AG04450 (cell line): ENCODE measurements at places on chromosomes 7 and 10.

- no peak for DNase-seq
Observed at GRCh38 chr7:41786404-41786803, 83.5 kb upstream of the INHBA start.

DNA sequence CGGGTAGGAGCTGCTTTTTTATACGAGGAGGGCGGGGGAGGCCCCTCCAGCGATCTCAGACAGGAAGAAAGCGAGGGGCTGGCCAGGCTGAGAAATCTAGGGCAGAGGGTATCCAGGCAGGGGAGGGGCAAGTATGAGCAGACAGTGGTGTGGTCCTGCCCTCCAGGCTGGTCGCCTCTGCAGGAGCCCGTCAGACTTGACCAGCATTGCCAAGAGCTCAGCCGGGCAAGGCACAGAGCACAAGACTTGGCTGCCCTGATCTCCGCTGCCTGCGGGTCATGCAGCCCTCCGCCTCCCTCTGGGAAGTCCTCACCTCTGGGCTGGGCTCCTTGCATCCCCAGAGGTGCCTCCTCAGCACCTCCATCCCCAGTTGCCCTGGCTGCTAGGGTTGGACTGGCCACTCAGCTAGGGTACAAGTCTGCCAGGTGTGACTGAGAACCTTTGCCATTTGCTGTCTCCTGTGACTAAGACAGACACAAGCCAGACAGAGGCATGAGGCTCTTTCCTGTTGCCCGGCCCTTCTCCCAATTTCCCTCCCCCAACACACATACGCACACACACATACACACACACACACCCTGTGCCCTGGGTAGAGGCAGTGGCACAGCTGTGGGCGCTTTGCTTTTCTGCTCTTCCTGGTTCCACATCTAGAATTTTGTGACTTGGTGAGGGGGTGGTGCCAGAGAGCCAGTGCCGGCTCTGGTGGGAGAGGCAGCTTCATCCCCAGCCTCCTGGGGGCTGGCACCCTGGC is 59.1 kb upstream of the PPIF start:
- no peak for DNase-seq

- no peak for DNase-seq
Observed at GRCh38 chr7:143408252-143408685, 387 bp downstream of the EPHA1 start.

DNA sequence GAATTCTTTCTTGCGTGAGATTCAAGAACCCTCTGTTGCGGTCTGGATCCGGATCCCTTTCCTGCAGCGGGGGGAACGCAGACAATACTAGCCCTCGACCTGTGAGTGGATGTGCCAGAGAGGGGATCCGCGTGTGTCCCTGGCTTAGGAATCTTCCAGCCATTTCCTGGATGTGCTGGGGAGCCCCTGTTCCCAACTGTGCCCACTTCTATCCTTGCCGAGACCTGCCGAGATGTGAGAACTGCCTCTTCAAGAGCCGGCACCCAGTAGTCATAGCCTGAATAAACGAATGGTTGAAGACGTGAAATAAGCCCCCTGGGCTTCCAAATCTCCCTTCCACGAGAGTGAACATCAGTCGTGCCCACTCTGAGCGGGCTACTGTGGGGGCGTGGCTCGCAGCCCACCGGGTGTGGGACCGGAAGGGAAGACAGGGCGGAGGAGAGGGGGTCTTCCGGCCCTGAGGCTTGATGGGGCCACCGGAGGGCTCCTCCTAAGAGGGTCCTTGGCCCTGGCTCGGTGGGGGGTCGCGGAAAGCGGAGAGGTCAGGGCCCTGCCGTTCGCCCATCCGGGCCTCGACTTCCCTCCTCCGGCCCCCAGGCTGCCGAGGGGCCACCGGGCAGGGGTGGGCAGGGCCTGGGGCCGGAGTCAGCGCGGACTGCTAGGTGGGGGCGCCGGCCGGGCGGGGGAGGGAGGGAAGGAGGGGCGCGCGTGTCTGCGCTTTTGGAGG is 1.3 kb upstream of the CCDC136 start:
- DNase-seq = no peak

DNA sequence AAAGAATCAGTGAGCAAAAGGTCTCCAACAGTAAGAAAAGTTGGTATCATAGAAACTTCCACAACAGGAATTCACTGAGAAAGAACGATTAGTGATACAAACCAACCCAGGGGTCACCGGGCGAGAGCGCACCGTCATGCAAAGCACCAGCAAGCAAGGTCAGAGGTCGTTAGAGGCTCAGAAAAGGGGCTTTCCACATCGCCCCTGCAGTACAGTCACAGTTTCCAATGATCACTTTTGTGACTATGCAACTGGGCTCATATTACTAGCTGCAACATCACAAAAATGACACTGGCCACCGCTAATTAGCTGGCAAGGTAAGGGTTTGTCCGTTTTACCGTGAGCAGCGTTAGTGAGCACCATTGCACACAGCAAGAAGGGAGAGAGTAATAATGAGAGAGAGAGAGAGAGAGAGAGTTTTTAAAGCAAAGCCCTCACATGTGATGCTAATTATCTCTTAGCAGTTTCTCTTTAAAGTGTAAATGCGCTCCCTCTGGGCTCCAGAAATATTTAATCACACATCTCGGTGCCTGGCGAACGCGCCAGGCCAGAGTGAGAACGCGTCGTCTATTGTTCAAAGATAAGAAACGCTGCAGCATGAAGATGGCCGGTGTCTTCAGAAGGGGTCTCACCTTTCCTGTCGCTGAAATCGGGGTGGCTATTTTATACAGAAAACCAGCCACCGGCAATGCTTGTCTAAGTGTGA is 237.5 kb downstream of the DNAJB6 start:
- no peak for DNase-seq

DNA sequence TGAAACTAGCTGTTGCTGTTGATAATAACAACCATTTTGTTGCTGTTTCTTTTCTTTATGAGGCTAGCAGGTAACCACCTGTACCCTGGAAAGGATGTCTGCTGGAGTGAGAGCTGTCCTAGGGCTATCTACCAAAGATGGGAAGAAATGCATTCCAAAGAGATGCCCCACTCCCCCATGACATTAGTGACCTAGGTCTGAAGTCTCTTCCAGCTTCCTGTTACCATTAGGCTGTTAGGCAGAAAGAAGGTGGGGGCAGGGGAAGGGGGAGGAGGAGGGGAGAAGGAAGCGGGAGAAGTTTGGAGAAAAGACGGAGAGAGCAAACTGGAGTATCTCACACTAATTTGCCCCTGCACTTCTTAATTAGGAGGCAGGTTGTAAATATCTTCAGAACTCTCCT is 118.5 kb downstream of the ABLIM1 start:
- DNase-seq = no peak

DNA sequence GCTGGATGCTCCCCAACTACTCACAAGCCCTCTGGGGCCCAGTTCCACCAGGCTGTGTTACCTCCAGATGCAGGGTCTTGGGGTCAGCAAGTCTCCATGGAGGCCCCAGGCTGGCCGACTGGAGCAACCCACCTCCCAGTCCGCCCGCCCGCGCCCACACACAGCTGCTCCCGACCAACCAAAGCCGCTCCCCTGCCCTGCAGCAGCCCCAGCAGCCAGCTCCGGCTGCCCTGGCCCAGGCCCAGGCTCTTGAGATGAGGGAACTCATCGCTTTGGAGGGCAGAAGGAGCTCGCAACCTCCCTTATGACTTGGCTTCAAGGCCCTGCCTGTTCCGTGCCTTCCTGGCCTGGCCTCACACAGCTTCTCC is 47.2 kb downstream of the LRRC20 start:
- DNase-seq = no peak

GRCh38 chr10:43273543-43273942 is 6.7 kb upstream of the RASGEF1A start:
- DNase-seq = no peak
